ENCODE measurements at places on chromosomes 1 and 21. TPM values are rescaled to one million over a fixed set of nuclear protein-coding genes. Genes with fewer than 3 reads are reported as not detected.

The NCAM2 gene
- total RNA-seq: not detected

The PKLR gene
- total RNA-seq: not detected

The TSSK3 gene
- total RNA-seq: not detected

- no peak for DNase-seq
These were observed 444.7 kb downstream of the CAMTA1 start for GRCh38 chr1:7229696-7230631.

The ATP6V1G3 gene
- not detected for total RNA-seq

The TFF2 gene
- not detected for total RNA-seq

DNA sequence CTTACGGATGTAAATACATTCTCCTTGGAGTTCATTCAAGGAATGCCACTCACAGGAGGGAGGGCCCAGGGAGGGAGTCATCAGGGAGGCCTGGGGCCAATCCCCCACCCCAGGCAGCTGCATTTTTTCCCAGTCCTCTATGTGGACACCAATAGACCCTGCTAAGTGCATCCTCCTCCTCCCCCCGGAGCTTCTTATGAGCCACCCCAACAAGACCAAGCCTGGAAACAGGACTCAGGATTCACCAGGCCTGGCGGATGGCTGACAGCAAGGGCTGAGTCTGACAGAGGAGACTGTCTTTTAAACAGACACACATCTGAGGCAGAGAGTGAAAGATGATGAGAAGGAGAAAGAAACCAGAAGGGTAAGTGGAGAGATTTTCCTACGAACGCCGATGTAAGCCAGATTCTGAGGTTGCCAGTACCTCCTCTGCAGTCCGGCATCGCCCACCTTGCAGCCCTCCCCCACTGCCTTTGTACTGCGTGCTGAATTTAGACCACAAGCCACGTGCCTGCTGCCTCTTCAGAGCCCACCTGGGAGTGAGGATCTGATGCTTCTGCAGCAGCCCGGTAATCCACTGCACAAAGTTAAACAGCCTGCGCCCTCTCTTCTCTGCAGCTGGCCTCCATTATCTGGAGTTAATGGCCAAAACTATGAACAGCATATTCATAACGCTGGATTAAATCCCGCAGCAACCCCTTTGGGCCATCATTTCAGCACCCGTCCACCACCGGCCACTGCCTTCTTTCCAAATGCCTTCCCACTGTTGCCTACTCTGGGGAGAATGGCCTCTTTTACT lies 17.6 kb upstream of the SFPQ start:
- DNase-seq: no peak

The TMEM61 gene
- not detected for total RNA-seq

GRCh38 chr1:178030467-178030866 lies 60.6 kb upstream of the SEC16B start:
- DNase-seq: no peak

The SELP gene
- total RNA-seq: 1.3 TPM

DNA sequence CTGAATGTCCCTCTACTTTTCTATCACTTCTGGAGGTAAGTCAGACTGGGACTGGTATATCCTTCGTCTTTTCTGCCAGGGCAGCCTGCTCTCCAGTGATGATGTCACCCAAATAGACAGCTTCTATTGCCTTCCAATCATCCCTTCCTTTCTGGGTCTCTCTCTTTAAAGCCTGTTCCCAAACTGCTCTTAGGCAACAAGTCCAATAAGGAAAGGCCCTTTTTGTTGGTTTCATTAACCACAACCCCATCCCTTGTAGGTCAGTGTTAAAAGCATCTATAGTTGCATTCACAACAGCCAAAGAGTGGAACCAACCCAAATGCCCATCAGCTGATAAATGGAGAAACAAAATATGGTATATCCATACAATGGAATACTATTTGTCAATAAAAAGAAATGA lies 114.4 kb downstream of the CNIH3 start:
- DNase-seq: no peak

- DNase-seq: no peak
These were observed 47.3 kb downstream of the LYPLAL1 start for GRCh38 chr1:219220945-219221344.

All from CD4-positive, alpha-beta T cell (primary cell).